ENCODE measurements at places on chromosomes 6 and 20.

DNA sequence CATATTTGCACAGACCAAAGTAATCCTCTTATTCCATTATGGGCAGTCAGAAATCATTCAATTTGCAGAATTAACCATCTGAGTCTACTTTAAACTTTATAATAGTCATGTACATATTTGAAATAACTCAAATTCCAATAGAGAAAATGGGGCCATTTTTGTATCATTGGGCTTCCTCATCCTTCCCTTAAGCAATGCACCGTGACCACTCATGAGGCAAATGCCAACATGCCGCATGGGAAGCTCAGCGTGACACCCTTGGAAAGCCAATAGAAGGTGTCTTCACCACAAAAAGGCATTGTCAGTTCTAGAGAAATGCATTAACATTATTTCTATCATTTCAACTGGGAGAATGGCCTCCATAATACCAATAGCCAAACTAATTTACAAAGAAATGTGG lies 38.5 kb downstream of the SIM1 start:
- no peak for DNase-seq

GRCh38 chr6:53322188-53323029 lies 26.3 kb downstream of the ELOVL5 start:
- DNase-seq, result no peak

GRCh38 chr6:24872779-24873178 lies 63.0 kb downstream of the RIPOR2 start:
- DNase-seq, result no peak

- DNase-seq, result no peak
Observed at GRCh38 chr20:9498322-9498721, 16.1 kb upstream of the LAMP5 start.

- no peak for DNase-seq
Observed at GRCh38 chr6:14453712-14454472, 336.3 kb downstream of the CD83 start.

GRCh38 chr6:25928562-25929324 lies 1.7 kb downstream of the SLC17A2 start:
- peak; percentile 96 for DNase-seq

DNA sequence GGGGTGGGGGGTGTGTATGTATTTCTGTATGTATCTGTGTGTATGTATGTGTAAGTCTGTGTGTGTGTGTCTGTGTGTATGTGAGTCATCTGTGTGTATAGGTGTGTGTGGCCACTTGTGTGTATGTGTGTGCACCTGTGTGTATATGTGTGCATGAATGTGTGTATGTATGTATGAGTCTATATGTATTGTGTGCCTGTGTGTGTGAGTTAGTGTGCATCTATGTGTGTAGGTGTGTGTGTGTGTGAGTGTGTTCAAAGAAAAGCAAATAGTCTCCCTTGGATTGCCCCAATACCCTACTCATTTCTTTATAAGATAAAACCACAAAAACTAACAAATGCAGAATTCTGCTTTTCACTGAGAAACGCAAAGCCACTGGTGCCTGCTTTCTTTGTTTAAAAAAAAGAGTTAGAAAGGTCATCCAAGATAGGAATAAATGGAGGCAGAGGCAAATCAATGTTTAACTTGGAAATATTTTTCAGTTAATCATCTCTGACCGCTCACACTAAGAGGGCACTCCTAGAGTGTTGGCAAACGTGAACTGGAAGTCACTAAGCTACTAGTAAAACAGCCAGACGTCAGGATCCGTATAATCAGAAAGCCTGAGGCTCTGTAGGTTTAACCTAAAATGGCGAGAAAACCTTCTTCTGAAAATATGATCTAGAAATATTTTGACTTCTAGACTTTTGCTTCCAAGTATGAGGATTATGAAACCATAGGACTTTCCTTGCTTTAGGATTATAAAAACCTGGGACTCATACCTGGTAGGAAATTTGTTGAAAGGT lies 37.4 kb upstream of the JAG1 start:
- peak; percentile 97 for DNase-seq

GRCh38 chr6:53584726-53585125 lies 39.8 kb upstream of the GCLC start:
- no peak for DNase-seq

- no peak for DNase-seq
Observed at GRCh38 chr20:48624315-48625020, 203.3 kb downstream of the PREX1 start.

DNA sequence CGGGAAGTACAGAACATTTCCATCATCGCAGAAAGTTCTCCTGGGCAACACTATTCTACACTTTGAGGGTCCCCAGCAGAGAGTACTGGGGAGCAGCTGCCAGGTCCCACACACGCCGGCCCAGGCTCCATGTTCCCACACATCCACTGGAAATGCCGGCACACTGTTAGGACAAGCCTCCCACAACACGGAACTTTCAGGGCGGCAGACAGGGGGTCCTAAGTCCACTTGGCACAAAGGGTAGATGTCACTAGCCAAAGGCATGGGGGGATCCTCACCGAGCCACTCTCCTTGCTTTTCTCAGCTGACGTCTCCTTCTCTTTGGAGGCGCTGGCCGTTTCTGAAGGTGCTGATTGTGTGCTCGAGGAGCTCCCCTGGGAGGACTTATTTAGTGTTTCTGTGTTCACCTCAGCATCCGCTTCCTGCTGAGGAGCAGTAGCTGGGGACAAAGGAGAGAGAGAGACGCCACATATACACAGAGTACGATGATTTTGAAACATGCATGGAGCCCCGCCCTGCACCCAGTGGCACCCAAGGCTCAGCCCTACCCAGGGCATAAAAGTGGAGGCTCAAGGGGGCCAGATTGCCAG lies 135.4 kb downstream of the ZMYND8 start:
- DNase-seq, result no peak

GRCh38 chr6:26187981-26188635 lies 100.9 kb downstream of the HFE start:
- DNase-seq, result peak; percentile 76

GRCh38 chr6:107323133-107323785 lies 136.1 kb downstream of the PDSS2 start:
- DNase-seq, result no peak

DNA sequence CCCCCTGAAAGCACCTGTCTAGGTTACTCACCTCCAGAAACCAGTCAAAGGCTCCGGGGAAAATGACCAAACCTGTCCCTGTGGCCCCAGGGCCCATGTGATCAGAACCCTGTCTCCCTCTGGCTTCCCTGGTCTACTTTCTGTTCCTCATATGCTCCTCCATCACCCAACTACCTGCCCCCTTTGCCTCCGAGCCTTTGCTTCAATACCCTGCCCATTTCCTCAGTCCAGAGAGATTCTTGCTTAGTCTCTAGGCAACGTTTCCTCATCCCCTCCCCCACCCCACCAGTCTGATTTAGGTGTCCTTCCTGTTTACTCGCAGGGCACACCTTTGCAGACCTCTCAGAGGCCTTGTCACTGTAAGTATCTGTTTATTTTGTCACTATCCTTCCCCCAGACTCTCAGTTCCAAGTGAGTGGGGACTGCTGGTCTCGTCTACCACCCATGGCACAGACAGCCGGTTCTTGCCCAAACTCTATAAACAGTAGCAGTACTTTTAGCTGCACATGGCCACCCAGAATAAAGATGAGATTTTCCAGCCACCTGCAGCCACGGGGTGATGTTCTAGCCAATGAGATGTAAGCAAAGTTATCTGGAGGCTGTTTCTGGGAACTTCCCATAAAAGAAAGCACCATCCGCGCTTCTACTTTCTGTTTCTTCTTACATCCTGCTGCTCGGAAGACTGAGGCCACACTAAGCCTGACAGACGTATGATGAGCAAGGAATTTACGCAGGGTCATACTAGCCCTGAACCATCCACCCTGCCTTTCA lies 13.3 kb downstream of the ELOVL5 start:
- no peak for DNase-seq

DNA sequence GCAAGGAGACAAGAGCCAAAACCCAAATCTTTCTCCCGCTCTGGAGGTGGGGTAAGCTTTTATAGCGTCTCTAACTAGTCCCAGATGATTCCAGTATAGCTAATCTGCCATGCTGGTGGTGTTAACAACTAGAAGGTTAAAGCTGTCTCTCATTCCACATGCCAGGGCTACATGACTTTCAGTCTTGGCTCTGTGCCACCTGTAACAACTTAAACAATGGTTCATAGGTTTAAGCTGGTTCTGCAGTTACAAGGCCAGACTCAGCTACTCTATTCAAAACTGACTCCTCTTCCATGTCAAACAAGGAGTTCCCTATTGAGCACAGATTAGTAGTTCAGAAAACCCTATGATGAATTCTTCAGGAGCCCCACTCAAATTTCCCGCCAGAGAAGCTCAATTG lies 128.9 kb downstream of the ELOVL4 start:
- no peak for DNase-seq

- DNase-seq, result no peak
Observed at GRCh38 chr20:12927489-12927888, 81.3 kb upstream of the SPTLC3 start.

DNA sequence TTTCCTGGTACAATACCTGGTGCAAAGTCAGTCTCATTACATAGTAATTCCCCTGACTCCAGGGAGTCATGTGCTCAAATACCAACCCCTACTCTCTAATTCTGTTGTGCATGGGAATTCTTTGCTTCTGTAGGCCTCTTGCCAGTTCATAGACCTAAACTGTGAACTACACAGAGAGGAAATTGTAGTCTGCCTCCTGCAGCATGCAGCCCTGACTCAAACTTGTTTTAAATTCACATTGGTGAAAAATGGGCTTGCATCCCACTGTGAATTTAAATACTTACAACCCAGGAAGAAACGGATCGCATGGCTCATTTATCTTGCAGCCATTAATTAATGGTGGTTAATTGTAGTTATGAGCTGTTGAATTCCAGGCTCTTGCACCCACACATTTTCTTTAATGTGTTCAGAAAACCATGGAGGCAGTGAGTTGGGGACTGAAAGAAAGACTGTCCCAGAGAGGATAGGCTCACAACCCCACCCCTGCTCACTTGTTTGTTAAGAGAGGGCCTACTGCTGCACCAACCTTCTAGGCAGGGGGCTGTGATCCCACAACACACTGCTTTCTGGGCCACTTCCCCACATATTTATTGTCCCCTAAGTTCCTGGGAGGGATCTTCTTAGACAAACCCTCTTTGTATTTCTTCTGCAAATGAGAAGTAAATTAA lies 579.1 kb downstream of the DHX35 start:
- DNase-seq, result no peak

- no peak for DNase-seq
Observed at GRCh38 chr6:138203315-138203714, 15.0 kb downstream of the PBOV1 start.

DNA sequence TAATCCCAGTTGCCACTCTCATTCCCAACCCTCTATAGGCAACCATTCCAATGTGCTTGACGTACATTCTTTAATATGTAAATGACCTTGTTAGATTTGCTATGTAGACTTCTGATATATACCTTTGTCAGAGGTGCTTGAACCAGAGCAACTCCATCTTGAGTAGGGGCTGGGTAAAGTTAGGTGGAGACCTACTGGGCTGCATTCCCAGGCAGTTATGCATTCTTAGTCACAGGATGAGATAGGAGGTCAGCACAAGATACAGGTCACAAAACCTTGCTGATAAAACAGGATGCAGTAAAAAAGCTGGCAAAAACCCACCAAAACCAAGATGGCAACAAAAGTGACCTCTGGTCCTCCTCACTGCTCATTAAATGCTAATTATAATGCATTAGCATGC lies 8.3 kb upstream of the HM13 start:
- no peak for DNase-seq

DNA sequence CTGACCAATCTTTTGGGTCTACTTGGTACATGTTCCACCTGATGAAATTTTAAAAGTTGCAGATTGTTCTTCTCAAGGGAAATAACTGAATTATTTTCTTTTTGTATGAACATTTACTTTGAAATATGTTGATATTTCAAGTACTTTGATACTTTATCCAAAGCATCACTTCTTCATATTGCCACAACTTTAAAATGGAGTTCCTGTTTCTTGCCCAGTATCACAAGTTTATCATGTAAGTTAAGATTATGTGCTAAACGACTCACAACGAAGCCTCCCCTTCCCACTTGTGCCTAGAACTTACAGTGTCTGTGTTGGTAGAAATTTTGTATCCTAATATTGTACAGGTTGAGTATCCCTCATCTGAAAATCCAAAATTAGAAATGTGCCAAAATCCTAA lies 108.4 kb downstream of the ARID1B start:
- no peak for DNase-seq

DNA sequence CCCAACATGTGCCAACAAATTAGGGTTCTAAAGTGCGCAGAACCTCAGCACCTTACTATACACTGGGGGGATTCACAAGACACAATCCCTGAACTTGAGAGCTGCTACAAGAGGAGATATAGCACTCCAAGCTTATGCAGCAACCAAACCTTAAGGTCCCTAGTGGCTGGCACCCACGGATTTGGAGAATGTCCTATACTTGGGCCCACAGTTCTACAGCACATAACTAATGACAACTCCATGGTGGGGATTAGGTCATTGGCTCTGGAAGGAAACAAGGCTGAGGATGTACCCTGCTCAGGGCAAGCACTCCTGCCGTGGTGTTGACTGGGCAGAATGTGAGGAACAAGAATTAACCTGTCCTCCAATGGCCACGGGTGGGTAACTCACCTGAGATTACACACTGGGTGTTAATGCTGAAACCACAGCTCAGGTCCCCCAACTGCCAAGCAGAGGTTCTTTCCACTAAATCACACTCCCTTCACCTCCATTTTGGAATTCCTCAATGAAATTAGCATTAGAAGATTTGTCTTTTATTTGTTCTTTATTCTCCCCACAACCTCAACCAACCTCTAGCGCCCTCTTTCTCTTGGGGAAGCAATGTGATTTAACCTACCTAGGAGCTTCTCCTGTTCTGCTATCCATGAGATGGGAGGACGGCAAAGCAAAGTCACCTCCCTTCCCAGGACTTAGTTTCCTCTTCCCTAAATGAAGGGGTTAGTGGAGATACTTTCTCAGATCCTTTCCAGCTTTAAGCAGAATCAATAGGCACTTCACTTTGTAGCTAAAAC lies 32.0 kb downstream of the TRERF1 start:
- no peak for DNase-seq

GRCh38 chr6:34236443-34237315 lies at the start of gene HMGA1:
TSS of gene HMGA1 (plus strand) at chr6:34236873. CDS start at chr6:34240781, 3,908 bp downstream.
- DNase-seq, result peak; percentile 81

DNA sequence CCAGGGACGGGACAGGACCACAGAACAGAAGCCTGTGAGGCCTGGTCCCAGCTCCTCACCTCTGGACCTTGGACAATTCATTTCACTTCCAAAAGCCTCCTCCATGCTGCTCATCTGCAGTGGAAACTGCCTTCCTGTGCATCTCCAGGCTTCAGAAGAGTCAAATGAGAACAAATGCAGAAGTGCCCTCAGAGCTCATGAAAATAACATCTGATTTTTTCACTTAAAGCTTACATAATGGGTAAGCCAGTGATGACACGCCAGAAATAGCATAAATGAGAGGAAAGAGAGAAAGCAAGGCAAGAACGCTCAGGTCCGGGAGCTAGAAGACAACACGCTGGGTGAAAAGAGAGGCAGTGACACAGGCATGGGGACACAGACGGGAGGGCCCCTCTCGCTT lies 7.9 kb downstream of the CNKSR3 start:
- no peak for DNase-seq

- no peak for DNase-seq
Observed at GRCh38 chr6:130675072-130675471, 152.1 kb upstream of the SMLR1 start.

GRCh38 chr6:3340894-3341293 lies 82.1 kb downstream of the PSMG4 start:
- peak; percentile 24 for DNase-seq

GRCh38 chr6:90860822-90861601 lies 274.1 kb upstream of the MAP3K7 start:
- peak; percentile 1 for DNase-seq

- no peak for DNase-seq
Observed at GRCh38 chr6:28776269-28777146, 147.3 kb downstream of the TRIM27 start.
